Tibial nerve (tissue), 4 donors: ENCODE measurements at places on chromosomes 1 and 21. TPM values are rescaled to one million over a fixed set of nuclear protein-coding genes. Genes with fewer than 3 reads are reported as not detected.

Gene PROK1
- 1.2 TPM for total RNA-seq

DNA sequence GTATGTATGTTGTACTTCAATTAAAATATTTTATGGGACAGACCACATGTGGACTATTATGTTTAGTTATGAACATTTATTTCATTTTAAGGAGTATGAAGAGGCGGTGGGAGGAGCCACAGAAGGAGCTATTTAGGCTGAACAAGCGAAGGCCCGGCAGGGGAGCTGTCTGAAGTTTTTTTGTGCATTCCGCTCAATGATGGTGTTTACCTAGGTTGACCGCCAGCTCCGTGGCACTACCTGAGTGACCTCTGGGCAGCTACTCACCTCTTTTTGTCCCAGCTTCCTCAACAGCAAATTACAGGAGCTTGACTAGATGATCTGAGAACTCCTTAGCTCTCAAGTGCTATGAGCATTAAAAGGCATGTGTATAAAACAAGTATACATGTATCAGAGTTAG, 32.7 kb upstream of the C1orf198 start:
- H3K27ac ChIP-seq = no peak overlapping the region
- no peaks in the 10 kb centered on the region for H3K4me1 ChIP-seq
- no peak overlapping the region for H3K4me3 ChIP-seq
- no peaks in the 10 kb centered on the region for H3K36me3 ChIP-seq
- H3K27me3 ChIP-seq = no peaks in the 10 kb centered on the region

DNA sequence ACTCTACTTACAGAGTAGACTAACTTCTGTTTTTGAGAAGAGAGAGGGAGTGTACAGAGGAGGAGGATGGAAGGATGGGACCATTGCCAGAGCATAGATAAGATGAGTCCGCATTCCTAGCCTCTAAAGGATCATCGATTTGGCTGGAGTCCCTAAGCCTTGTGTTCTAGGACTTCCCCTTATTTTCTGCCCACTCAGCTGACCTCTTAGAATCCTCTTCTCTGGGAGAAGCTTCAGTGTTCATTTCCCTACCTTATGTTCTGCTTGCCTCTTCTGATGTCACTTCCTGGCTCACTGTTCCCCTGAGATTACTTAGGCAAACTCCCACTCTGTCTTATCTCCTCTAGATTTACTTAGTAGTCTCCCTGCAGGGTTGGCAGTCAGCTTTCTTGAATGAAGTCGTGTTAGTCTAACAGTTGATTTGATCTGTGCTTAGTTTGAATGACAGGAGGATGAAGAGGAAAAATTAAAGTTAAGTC, 156.7 kb downstream of the SYT2 start:
- no peak overlapping the region for H3K4me3 ChIP-seq
- DNase-seq = no peak
- H3K4me1 ChIP-seq = peaks cover 55% of the 10 kb centered on the region

GRCh38 chr1:199954699-199955098, 72.8 kb upstream of the NR5A2 start:
- no peaks in the 10 kb centered on the region for H3K4me1 ChIP-seq
- H3K27me3 ChIP-seq = no peaks in the 10 kb centered on the region
- no peak overlapping the region for H3K4me3 ChIP-seq
- no peaks in the 10 kb centered on the region for H3K36me3 ChIP-seq
- H3K27ac ChIP-seq = no peak overlapping the region
- DNase-seq = no peak

DNA sequence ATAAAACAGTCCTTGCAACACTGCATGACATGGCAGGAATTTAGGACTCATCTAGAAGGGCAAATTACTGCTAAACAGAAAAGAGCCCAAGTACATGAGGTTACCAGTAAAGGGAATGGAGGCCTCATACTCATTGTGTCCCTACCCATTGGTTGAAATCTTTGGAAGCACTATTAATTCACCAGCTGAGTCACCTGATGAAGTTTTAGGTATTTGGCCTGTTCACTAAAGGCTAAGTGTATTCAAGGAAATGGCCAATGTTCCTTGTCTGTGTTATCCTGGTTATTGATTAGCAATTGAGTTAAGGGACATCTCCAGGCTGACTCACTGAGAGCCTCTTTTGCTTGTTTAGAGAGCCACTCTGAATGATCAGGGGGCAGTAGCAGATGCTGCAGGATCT, 188.4 kb downstream of the ZZZ3 start:
- no peak overlapping the region for H3K27ac ChIP-seq
- no peak overlapping the region for H3K4me3 ChIP-seq
- DNase-seq = no peak

Gene DNAJC8
- total RNA-seq = 77.7 TPM

Gene CLDN17
- total RNA-seq = not detected

GRCh38 chr1:22645931-22646330, 2.5 kb downstream of the C1QC start:
- H3K27ac ChIP-seq = no peak overlapping the region
- H3K27me3 ChIP-seq = peaks cover 7% of the 10 kb centered on the region
- DNase-seq = no peak
- H3K4me3 ChIP-seq = no peak overlapping the region

Gene S100A7
- total RNA-seq = not detected

GRCh38 chr1:91021686-91022517, at the start of gene ZNF644:
Gene ZNF644, minus strand, starts transcription at chr1:91022035. Its CDS starts 39,682 bp downstream, at chr1:90982353.
- peak within 1 kb of the TSS; percentile 98 for H3K4me3 ChIP-seq
- no peaks in the 10 kb centered on the region for H3K27me3 ChIP-seq
- peak within 1 kb of the TSS; percentile 100 for H3K27ac ChIP-seq
- peak; percentile 83 for DNase-seq
- H3K4me1 ChIP-seq = no peaks in the 10 kb centered on the region

GRCh38 chr1:84726593-84727499, 36.6 kb upstream of the SSX2IP start:
- no peaks in the 10 kb centered on the region for H3K36me3 ChIP-seq
- H3K4me3 ChIP-seq = no peak overlapping the region
- H3K27ac ChIP-seq = no peak overlapping the region
- H3K27me3 ChIP-seq = no peaks in the 10 kb centered on the region

GRCh38 chr1:47888294-47888629, 108.9 kb downstream of the TRABD2B start:
- H3K36me3 ChIP-seq = no peaks in the 10 kb centered on the region
- no peaks in the 10 kb centered on the region for H3K4me1 ChIP-seq
- H3K27ac ChIP-seq = no peak overlapping the region
- no peak for DNase-seq
- no peaks in the 10 kb centered on the region for H3K27me3 ChIP-seq
